ENCODE measurements at places on chromosomes 7 and 10. TPM values are rescaled to one million over a fixed set of nuclear protein-coding genes. Genes with fewer than 3 reads are reported as not detected.

DNA sequence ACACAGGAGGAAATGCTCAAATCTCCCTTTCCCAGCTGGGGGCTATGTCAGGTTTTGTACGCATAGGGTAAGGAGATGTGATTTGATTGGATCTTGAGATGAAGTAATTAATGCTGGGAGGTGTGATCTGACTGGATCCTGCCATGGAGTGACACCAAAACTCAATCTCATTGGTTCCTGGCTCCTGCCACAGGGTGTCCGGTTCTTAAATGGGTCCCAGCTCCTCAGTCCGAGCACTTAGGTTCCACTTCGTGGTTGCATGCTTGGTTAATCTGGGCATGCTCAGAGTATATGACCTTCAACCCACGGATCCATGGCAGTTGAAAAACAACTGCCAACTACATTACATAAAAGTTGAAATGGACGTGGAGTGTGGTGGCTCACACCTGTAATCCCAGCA lies 3.1 kb upstream of the ZNF12 start:
- no peak for ATAC-seq

GRCh38 chr7:4725014-4725849 lies 43.1 kb downstream of the FOXK1 start:
- peak; percentile 76 for ATAC-seq

DNA sequence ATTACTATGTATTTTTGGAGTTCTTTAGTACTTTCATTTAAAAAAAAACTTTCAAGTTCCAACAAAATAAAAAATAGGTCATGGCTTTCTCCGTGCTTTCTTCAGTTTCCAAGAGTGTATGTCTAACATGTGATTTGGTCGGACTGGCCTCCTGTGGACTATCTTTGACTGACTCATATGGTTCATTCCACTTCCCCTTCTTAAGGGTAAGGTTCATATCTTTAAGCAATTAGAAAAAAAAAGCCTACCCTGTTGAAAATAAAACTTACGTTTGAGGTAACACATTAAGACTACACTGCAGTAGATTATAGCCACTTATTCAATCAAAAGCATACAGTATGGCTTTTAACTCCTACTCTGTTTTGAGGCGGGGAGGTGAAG lies 112.8 kb upstream of the AHR start:
- ATAC-seq, result peak; percentile 55

GRCh38 chr10:123906884-123907652 lies 15.5 kb upstream of the CPXM2 start:
- peak; percentile 66 for ATAC-seq

DNA sequence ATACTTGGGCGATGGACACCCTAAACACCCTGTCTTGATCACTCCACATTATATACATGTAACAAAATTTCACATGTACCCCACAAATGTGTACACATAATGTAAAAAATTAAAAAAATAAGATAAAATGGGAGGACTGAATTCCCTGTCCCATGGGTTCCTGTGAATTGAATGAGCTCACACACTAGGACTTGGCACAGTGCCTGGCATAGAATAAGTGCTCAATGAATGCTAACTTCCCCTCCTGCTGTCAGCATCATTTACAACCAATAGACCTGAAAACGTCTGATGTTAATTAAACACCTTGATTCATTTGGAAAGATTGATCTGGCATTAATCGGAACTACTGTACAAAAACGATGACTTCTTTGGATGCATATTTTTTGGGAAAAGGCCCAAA lies 117.3 kb upstream of the ZNF438 start:
- ATAC-seq, result no peak

The EPO gene
- total RNA-seq, result not detected

The SHH gene
- total RNA-seq, result not detected

The EGFR gene
- total RNA-seq, result 106 TPM

Measured in gastroesophageal sphincter (tissue), 4 donors.